Activated naive CD8-positive, alpha-beta T cell treated with anti-CD3 and anti-CD28 coated beads, Interleukin-2, amount 10 ng/mL, durations not matched to agents 7 days and 5 days (primary cell): ENCODE measurements at places on chromosomes 6 and 20. TPM values are rescaled to one million over a fixed set of nuclear protein-coding genes. Genes with fewer than 3 reads are reported as not detected.
A peak's percentile ranks its signal among the peaks of the same experiment; 100 is the strongest.

The RAMACL gene
- 0.44 TPM for total RNA-seq

The TTK gene
- total RNA-seq: 25.7 TPM

The HLA-DMB gene
- total RNA-seq: 14.0 TPM

The RHAG gene
- not detected for total RNA-seq

GRCh38 chr6:44127186-44128019 is at the start of the genes MRPL14 and TMEM63B:
Gene MRPL14 (minus strand): TSS chr6:44127452. CDS start chr6:44116611, 10,841 bp downstream.
Gene TMEM63B (plus strand): TSS chr6:44127554. CDS start chr6:44134585, 7,031 bp downstream.
- peak; percentile 95 for DNase-seq
